ENCODE measurements at places on chromosomes 3 and 15.

DNA sequence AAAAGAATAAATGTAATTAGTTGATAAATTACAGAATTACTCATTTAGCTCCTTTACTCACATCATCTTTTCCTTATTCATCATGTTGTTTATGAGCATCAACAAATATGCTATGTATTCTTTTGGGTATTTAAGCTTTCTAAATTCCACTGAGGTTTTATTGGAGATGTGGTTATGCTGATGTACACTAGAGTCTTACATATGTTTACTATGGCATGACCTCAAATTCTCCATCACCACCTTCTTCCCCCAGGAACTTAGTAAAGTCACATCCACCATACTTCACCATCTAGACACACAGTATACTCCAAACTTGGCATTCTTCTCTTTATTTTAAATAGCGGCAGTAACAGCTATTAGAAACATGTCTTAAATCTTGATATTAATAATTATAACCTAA lies 74.1 kb upstream of the MELTF start:
- no peak for DNase-seq

GRCh38 chr3:182716114-182716688 lies 77.1 kb upstream of the ATP11B start:
- no peak for DNase-seq

DNA sequence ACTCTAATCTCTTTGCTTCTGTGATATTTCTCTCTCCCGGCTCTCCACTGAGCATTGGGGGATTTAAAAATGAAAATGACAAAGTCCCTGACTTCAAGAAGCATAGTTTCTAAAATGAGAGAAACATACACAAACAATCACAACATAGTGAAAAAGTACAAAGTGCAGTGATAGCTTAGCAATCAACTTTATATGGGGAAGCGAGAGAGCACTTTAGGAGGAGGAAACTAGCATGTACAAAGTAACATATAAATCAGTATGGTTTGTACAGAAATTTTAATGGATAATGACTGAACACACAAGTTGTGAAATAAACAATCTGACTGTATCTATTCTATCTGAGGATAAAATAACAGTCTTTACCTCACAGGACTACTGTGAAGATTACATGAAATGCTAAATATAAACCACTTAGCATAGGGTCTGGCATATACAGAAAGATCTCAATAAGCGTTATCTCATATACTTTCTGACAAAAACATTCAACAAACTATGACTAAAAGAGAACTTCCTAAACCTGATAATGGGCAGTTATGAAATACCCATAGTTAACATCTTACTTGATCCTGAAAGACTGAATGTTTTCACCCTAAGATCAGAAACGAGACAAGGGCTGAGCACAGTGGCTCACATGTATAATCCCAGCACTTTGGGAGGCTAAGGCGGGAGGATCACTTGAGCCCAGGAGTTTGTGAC lies 61.2 kb downstream of the PEAK1 start:
- DNase-seq: no peak

DNA sequence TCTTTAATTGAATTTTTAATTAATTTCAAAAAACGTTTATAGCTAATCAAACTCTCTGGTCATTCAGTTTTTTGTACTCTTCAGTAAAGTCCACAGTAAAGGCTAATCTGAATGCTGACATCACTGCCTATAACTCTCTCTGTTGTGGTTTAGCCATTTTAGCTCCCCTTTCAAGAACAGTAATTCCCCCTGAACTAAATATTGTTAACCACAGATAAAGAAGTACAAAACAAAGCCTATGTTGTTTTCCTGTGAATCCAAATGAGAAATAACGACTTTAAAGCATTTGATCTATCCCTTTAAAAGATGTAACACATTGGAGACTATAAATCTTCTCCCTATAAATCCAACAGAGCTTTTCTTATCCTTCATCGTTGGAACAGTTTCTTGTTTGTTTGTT lies 94.2 kb downstream of the ZBTB20 start:
- DNase-seq: no peak

DNA sequence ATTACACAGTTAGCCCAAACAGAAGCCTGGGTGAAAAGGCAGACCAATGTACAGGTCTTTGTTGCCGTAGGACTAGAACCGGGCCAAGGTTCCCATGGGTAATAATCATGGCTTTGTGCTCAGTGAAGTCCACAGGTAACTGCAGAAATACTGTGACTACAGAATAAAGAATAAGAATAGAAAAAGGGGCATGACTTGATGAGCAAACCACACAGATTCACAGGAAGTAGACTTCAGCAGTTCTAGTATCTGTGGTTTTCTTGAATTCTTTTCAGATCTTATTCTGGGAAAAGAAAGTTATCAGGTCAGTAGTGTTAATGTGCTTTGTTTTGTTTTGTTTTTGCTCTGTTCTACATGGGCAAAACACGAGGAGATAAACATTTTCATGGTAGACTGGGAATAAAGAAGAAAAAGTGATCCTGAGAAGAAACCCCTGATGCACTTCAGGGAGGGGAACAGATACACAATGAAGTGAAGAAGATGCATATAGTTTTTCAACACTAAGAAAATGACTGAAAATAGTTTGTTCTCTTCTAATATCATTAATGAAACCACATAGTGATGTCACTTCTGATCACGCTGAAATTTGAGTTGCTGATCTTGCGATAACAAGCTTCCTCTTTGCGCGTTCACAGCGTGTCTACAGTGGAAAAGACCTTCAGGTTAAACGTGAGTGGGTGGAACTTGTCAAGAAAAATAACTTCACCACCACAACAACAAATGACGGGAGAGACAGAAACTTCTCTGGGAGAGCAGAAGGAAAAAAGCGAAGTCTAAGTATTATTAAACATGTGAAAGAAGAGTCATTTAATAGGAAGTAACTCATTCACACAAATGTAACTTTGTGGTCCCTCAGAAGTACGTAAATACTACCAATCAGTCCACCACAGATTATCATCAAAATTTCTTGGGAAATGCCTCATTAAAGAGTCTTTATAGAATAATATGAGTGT lies 315.8 kb upstream of the SATB1 start:
- DNase-seq: no peak

DNA sequence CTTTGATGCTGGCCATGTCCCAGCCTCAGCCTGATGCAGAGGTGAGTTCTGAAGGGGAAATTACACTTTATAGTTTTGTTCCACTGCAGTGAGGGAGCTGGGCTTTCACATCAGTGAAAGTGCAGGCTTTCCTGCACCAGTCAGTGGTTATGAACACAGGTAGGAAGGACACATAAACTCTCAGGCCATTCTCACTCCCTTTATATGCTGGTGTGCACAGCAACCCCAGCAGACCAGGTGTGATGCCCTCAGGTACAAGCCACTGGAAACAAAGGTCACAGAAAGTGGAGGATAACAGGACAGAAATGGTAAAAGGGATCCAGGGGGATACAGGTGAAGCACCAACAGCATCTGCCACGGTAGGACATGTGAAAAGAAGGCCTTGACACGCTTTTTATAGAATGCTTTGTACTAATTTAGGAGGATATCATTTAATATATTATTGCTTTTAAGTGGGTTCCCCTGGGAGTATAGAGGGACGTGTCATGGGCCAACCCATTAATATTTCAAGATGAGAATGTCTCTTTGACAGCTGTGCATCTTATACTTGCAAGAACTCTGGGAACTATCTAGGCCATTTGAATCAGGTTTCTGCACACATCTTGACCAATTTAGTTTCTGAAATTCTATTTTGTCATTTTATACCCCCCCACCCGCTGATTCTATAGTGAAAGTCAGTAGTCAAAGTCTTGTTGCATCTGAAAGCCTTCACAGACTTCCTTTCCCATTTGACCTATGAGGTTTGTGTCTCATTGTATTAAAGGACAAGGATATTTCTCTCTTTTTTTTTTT lies 25.0 kb upstream of the BLM start:
- DNase-seq: no peak

- DNase-seq: peak; percentile 89
Observed at GRCh38 chr3:177279118-177279815, 82.0 kb upstream of the TBL1XR1 start.

All from NCI-H2029 (cell line).